LoVo (cell line): ENCODE measurements at places on chromosomes 3 and 15.

DNA sequence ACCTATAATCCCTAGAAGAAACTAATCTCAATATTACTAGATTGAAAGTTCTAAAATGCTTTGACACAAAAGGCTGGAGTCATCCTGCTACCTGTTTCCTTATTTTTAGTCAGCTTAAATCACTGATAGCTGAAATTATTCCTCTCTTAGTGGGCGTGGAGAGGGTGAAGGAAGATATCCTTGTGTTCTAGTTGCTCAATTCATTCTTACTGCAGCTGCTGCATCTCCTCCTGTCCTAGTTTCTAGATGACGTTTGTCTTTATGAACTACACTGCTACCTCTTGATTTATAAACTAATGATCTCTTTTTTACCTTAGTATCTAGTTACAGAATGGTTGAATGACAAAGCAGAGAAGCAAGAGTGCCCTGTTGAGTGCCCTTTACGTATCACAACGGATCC lies 50.7 kb downstream of the SETD5 start:
- no peak for DNase-seq

- no peak for DNase-seq
Measured at GRCh38 chr3:178397836-178398235, 138.4 kb upstream of the KCNMB2 start.

DNA sequence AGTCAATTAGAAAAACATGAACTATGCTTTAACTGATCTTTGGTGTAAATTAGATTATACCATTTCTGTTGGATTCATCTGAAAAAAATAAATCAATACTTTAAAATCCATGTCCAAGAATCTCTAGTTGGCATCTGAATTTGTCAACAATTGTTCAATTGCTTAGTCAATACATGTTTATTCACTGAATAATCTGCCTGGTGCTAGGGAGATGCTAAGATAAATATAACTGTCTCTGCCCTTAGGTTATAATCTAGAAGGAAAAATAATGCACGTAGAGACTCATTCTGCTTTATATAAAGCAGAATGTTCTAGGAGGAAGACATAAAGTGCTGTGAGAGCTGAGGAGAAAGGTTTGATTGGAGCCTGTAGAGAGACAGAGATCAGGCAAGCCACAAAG lies 537.2 kb upstream of the IL12A start:
- DNase-seq: no peak

DNA sequence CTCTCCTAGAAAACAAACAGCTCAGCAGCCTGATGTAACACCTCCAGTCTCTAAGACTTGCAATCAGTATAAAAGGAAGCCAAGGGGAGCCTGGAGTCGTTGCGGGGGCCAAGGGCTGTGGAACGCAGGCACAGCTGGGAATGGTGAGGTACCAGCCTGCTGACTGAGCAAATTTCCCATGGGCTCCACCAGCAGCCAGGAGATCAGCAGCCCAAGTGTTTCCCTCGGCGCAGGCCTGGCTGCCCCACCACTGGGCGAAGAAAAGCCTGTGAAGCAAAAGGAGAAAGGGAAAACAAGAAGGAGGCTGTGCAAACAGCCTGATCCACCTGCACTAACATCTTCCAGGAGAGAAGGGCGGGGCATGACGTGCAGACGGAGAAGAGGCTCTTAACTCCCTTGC lies 155.3 kb downstream of the SHQ1 start:
- no peak for DNase-seq

DNA sequence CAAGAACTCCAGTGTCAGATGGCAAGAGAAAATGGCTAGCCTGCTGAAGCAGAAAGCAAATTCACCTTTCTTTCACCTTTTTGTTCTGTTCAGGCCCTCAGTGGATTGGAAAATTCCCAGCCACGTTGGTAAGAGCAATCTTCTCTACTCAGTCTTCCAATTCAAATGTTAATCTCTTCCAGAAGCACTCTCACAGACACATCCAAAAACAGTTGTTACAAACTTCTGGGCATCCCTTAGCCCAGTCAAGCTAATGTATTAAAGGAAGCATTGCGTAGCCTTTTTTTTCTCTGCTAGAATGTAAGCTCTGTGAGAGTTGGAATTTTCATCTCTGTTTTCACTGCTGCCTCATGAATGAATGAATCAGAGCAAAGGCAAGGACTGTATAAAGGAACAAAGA lies 109.2 kb upstream of the ROBO2 start:
- DNase-seq: no peak

DNA sequence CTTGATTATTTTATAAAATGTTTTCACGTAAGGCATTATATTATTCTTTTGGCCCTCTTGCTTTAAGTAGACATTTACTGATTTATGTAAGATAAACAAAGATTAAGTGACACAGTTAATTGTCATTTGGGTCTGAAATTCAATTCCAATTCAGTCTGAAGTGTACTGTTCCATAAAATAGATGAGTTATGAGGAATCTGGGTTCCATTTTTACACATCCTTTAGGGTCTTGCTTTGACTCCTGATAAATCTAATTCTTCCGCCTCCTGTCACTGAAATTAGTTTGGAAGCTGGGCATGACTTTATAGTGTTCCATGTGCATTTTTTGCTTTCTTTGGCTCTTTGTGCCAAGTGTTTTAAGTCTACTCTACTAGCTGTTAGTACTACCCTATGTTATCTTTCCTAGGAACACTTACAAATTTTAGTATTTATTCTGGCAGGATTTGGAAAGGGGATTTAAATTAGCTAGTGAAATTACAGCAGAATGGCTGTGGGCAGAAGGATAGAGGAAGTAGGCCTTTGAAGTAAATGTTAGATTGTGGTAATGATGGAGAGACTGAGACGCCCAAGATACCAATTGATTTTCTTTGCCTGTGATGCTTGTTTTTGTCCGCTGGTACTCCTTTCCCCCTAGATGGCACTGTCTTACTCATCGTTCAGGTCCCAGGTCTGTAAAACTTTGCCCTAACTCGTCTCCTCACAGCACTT lies 14.3 kb downstream of the ARL8B start:
- DNase-seq: no peak
